ENCODE measurements at places on chromosomes 13 and 19.

GRCh38 chr19:51644636-51645271, 1.9 kb downstream of the SIGLEC14 start:
- no peak for DNase-seq

DNA sequence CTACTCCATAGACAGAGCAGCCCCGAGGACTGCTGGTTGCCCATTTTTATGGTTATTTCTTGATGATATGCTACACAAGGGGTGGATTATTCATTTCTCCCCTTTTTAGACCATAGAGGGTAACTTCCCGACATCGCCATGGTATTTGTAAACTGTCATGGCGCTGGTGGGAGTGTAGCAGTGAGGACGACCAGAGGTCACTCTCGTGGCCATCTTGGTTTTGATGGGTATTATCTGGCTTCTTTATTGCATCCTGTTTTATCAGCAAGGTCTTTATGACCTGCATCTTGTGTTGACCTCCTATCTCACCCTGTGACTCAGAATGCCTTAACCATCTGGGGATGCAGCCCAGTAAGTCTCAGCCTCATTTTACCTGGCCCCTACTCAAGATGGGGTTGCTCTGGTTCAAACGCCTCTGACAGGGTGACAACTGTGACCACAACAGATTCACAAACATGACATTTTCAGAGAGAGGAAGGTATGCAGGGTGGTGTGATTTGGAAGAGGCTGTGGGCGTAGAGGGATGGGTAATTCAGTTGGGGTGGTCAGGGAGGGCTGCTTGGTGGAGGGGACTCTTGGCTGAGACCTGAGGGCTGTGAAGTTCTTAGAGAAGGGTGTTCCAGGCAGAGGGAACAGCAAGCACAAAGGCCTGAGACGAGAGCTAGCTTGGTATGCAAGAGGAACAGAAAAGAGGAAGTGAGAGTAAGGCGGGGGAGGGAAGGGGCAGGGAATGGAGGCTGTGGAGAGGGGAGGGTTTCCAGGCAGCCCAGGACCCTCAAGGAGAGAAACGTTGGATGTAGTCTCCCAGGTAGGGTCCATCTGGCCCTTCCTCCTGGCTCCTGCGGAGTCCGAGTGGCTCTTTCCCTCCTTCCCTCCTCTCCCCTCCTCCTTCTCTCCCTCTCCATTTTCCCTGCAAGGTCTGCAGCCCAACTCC, 23.5 kb downstream of the FAM187B start:
- no peak for DNase-seq

GRCh38 chr19:38441657-38442348, 8.3 kb downstream of the RYR1 start:
- peak; percentile 13 for DNase-seq

DNA sequence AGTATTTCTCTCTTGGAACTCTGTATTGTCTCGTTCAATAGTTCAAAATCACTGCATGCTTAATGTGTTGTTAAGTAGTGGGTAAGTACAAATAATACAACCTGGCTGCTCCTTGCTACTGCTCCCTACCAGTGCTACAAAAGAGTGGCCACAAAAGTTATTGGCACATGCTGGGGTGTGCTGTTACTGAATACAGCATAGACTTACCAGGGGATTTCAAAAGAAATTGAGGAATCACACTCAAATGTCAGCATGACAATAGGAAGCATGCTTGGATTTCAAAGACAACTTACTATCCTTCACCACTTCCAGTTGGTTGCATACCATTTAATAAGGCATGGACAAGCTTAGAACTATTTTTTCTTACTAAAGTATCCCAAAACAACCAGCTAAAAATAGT, 1041.3 kb upstream of the SPRY2 start:
- DNase-seq, result no peak

All from CD4-positive, alpha-beta T cell treated with Interleukin-10 for 1 hour (primary cell).